ENCODE measurements at places on chromosomes 5 and 9. TPM values are rescaled to one million over a fixed set of nuclear protein-coding genes. Genes with fewer than 3 reads are reported as not detected.

EIF4EBP3 gene
- 1.8 TPM for total RNA-seq

EXOSC3 gene
- total RNA-seq: 36.3 TPM

ENTREP1 gene
- 0.13 TPM for total RNA-seq

IL5 gene
- not detected for total RNA-seq

OR2Y1 gene
- total RNA-seq: not detected

ZBED3 gene
- 0.81 TPM for total RNA-seq

IFNA21 gene
- not detected for total RNA-seq

PRRC1 gene
- 55.0 TPM for total RNA-seq

INSL6 gene
- not detected for total RNA-seq

SAXO1 gene
- total RNA-seq: under 0.01 TPM

DNAJC25 gene
- total RNA-seq: 6.5 TPM

PRRX2 gene
- total RNA-seq: 32.8 TPM

ST8SIA4 gene
- 0.26 TPM for total RNA-seq

CFAP157 gene
- total RNA-seq: 0.06 TPM

SPATA31C1 gene
- total RNA-seq: not detected

NRARP gene
- total RNA-seq: 0.25 TPM

DMRT1 gene
- total RNA-seq: not detected

Measured in aortic smooth muscle cell (primary cell).